Muscle of back (tissue), 13 donors: ENCODE measurements at places on chromosomes 13 and 19.

DNA sequence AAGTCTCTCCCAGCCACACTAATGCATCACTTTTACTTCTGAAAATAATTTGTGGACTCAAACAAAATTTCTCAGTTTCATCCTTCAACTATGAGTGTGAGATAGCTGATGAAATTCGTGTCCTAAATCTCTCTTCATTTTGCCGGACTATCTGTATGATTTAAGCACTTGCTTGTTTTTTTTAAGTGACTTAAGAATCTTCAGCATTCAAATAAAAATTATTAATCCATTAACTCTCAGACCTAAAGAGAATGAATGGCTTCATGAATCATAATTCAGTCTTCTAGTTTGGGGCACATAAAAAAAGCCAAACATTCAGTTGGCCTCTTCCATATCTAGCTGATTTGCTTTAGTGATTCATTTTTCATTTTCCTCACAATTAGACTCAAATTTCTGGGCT lies 579.5 kb downstream of the DCT start:
- DNase-seq, result no peak

DNA sequence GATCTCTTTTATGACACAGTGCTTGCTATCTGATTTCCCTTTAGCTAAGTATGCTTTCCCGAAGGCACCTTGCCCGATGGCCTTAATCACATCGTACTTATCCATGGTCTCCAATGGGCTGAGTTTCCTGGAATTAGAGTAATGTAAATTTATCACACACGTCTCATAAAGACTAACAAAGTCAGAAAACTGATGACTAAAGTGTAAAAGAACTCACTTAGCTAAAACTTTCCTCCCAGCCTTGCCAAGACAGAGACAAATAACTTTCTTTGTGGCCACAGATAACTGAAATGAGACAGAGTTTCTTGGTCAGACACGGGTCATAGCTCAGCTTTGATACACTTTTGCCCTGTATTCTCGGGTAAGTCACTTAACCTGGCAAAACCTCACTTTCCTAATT lies 1.5 kb downstream of the NEK5 start:
- peak; percentile 30 for DNase-seq

- no peak for DNase-seq
Observed at GRCh38 chr19:33392341-33393285, 19.1 kb downstream of the CEBPG start.

DNA sequence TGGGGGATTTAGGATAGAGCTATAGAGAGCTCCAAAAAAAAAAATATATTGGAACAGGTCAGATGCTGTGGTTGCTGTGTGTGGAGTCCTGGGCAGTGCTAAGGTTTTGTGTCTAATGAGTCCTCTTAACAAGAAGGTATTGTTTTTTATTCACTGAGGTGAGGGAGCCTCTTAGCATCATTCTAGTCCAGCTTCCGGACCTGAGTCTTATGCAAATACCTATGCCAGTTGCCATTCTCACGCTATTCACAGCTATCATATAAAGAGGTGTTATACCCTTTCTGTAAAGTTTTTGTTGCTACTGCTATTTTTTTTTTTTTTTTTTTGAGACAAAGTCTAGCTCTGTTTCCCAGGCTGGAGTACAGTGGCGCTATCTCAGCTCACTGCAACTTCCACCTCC lies 1.4 kb downstream of the NLRP2 start:
- DNase-seq, result no peak

DNA sequence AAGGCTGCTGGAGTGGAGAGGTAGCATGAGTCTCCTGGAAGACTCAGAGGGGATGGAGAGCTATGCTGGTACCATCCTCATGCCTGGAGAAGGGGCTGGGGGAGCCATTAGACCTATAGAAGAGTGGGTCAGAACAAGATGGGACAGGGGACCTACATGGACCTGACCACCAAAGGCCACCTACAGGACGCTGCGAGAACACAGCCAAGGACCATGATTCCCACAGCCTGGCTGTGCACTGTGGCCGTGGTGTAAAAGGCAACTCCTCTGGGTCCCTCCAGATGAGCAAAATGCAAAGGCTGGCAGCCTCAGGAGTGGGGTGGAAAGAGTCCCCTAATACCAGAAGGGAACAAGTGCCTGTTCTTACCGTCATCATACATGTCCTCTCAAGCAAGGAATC lies 216.2 kb downstream of the SLC7A1 start:
- no peak for DNase-seq

GRCh38 chr19:17411801-17412200 lies 6.4 kb upstream of the BST2 start:
- DNase-seq, result no peak

- DNase-seq, result no peak
Observed at GRCh38 chr13:41398494-41399170, 58.7 kb upstream of the RGCC start.

DNA sequence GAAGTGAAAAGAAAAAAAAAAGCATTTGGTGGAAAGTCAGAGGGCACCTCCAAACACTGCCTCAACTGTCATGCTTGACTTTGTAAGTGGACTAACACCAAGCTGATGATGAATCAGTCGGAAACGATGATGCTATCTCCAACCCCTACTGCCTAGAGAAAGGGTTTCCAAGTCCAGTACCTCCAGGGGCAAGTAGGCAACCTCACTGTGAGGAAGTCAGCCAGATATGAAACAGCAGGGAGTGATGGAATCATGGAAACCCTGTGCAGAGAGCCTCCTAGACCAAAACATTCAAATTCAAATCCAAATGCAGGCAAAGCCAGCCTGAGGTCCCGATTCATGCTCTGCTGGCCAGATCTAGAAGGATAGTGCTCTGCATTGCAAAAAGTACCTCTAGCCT lies 100.9 kb upstream of the SERP2 start:
- DNase-seq, result no peak

GRCh38 chr13:30792285-30793000 lies 57.1 kb downstream of the ALOX5AP start:
- peak; percentile 82 for DNase-seq
